ENCODE measurements at places on chromosomes 5 and 9.

DNA sequence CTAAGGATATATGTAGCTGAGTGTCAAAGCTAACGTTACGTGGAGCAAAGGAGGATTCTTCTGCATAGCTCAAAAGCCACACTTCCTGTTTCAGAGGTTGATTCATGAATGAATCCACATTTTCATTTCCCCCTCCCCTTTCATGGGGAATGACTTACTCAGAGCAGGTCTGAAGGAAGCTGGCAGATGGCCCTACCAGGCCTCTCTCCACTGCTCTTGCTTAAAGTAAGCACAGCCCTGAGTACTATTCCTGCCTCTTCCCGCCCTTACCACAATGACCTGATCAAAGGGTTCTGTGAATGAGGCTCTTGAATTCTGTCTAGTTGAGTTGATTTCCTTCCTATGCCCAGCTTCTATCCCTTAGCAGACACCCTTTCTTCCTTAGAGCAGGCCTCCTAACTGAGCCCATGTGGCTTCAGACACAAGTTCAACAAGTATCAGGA lies 6.3 kb downstream of the IGIP start:
- no peak for DNase-seq

DNA sequence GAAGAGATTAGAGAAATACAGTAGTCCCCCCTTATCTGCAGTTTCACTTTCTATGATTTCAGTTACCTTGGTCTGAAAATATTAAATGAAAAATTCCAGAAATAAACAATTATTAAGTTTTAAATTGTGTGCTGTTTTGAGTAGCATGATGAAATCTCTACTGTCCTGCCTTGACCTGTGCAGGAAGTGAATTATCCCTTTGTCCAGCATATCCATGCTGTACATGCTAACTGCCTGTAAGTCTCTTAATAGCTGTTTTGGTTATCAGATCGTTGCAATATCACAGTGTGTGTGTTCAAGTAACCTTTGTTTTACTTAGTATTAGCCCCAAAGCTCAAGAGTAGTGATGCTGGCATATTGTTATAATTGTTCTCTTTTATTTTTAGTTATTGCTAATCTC lies 11.2 kb upstream of the JAK2 start:
- no peak for DNase-seq

DNA sequence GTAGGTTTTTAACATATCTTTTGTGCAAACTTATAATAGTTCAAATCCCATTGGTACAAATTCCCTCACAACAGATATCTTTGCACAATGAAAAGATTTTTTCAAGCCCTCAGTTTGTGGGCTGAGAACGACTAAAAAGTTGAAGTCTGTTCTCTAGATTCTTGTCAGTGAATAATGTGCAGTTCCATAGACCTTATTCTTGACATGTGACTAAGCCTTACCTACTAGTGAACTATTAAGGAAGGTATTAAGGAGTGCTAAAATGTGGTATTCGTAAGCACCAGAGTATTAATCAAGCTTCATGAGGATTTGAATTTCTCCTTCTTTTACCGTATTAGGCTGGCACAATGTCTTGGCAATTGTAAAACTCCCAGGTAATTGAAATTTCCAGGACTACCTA lies 205.6 kb upstream of the DMRTA1 start:
- no peak for DNase-seq

- DNase-seq = peak; percentile 86
Observed at GRCh38 chr9:17578911-17579793, at the start of gene SH3GL2. SH3GL2 (plus strand) TSS chr9:17579066.

DNA sequence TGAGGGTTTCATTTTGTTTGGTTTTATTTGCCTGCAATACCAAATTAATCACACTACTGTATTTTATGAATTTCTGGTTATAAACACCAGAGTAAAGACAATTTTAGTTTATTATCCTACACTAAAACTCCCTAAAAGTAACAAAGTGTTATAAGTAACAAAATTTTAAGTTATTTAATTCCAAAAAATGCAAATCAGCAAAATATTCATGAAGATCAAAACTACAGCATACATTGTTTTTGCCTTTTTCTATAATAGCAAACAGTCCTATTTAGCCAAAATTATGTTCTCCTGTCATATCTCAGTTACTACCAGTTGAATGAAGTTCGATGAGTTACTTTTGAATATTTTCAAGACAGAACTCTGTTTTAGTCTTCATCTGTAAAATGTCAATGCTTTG lies 132.7 kb upstream of the CYLC2 start:
- DNase-seq = no peak

DNA sequence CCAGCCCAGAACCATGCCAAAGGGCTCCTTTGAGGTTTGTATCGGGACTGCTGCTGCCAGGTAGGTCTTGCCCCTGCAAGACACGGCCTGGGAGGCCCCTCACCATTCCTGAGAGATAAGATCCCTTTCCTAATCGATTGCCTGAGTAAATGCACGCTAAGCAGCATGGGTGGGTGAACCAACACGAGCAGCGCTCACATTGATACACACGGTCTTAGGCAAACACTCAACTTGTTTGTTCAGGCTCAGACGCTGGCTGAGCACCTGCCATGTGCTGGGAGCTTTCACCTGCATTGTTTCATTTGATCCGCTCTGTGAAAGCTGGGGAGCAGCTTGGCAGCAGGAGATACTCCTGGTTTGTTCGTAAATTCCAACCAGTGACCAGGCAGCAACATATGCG lies 76.9 kb upstream of the NEURL1B start:
- DNase-seq = no peak

DNA sequence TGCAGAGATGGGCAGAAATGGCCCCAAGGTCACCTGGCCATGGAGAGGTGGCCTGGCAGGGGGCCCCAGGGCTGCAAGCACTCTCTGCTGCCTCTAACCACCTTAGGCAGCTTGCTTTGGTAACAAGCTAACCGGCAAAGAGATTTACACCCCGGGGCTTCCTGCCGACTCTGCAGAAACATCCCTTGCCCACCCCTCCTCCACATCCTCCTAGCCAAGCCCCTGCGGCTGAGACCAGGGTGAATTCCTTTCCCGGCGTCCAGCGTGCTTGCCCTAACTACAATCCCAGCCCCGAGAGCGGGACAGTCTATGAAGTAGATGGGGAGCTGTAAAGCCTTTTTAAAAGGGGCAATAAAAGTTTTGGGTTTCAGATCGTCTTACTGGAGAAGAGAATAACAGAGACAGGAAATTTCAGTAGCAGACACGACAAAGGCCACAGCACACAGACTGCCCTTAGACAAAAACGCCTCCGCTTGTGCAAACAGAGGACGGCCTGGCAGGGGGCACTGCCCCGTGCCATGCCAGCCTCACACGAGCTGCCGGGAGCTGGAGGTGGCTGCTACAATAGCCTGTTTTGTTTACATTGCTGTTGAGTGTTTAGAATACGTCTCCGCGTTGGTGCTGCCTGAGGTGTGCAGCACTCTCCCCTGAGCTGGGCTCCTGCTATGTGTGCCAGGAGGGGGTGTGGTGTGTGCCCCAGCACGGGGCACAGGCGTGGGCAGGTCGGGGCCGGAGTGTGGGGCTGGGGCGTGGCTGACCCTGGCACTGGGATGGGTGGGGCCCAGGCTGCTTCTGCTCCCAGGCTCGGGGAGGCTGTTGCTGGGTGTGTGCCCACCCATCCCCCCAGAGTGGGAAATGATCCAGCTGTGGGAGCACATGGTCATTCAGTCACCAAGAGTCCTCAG lies 15.3 kb downstream of the MYMK start:
- DNase-seq = no peak

GRCh38 chr9:88733651-88734421 lies 198.9 kb downstream of the NXNL2 start:
- DNase-seq = no peak

DNA sequence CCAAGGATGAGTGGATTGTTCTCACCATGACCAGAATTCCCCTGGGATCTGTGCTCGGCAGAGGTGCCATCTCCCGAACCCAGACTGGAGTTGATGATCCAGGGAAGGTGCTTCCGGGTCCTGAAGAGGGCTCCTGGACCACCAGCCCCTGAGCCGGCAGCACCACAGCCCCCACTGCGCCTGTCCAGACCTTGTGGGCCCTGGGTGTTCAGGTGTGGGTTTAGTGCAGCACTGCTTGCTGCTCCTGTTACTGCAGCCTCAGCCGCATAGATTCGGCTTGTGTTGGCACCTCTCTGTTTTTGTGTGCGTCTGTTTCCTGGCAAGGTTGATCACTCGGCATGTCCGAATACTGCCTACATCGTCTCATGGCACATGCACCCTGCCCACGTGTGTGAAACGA lies 16.3 kb upstream of the NPM1 start:
- DNase-seq = no peak

DNA sequence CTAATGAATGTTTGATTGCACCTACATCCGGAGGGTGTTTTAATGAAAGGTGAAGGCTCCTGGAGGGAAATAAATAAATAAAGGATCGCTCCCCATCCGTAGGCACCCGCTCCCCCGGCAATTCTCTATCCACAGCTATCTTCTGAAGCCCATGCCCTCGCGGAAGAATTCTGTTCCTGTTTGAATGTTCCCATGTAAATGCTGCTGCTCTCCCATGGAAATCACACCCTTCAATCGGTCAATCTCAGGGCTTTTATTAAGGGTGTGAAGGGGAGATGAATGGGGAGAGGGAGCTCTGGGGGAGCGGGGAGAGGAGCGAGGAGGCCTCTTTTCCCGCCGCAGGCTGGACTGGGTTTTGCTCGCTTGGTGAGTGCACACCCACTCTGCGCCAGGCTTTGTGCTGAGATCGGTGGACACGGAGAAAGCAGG lies 21.1 kb upstream of the ARAP3 start:
- DNase-seq = no peak

DNA sequence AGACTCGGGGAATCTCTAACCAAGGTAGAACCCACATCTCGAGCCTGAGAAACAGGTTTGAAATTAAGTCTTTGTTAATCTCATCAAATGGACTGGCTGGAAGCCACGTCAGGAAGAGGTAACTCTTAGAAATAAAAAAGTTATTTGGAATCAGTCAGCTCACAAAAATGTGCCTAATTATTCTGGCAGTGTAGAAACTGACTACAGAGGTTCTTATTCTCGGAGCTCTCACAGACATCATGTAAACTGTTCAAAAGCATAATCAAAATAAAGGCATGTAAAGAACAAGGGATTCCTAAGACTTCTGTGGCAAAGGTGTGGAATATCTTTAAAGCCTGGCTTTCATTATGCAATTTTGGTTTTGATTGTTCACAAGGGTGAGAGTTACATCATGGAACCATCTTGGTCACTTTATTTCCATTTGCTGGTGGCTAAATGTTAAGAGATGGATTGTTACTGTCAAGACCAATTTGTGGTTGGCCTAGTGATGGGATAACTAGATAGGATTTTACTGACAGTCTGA lies 85.1 kb downstream of the OTULIN start:
- no peak for DNase-seq

DNA sequence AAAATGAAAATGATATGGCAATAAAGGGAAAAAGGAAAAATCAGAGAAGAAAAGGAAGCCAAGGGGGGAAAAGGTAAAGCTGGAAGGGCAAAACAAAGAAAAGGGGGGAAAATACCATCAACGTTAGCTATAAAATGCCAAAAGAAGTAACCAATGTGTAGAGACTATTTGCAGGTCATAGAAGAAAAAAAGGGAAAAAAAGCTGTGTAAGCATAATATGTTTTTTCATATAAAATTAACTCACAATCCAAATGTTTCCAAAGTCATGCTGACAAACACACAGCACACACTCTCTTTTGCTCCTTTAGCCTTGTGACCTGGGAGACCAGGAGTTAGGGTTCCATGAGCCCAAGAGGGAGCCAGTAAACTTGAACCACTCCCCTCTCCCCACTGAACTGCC lies 18.2 kb downstream of the FBN2 start:
- no peak for DNase-seq

Data from NCI-H446 (cell line).